ENCODE measurements at places on chromosomes 1 and 21. TPM values are rescaled to one million over a fixed set of nuclear protein-coding genes. Genes with fewer than 3 reads are reported as not detected.
A peak's percentile ranks its signal among the peaks of the same experiment; 100 is the strongest.

GRCh38 chr1:151945725-151946722 is 36.7 kb upstream of the THEM4 start:
- DNase-seq, result peak; percentile 98

- DNase-seq, result no peak
These were observed 42.3 kb downstream of the DUSP10 start for GRCh38 chr1:221699577-221699976.

GRCh38 chr1:220300442-220301121 is 28.3 kb upstream of the RAB3GAP2 start:
- peak; percentile 47 for DNase-seq

PSMG1 gene
- total RNA-seq, result 48.8 TPM

MYOG gene
- not detected for total RNA-seq

GRCh38 chr1:44947063-44947773 is 39.2 kb downstream of the EIF2B3 start:
- no peak for DNase-seq

PAX7 gene
- not detected for total RNA-seq

GPATCH3 gene
- total RNA-seq, result 17.4 TPM

CHI3L2 gene
- not detected for total RNA-seq

PLEKHN1 gene
- total RNA-seq, result 2.4 TPM

- DNase-seq, result no peak
These were observed 34.9 kb downstream of the IGSF21 start for GRCh38 chr1:18142471-18142870.

DNA sequence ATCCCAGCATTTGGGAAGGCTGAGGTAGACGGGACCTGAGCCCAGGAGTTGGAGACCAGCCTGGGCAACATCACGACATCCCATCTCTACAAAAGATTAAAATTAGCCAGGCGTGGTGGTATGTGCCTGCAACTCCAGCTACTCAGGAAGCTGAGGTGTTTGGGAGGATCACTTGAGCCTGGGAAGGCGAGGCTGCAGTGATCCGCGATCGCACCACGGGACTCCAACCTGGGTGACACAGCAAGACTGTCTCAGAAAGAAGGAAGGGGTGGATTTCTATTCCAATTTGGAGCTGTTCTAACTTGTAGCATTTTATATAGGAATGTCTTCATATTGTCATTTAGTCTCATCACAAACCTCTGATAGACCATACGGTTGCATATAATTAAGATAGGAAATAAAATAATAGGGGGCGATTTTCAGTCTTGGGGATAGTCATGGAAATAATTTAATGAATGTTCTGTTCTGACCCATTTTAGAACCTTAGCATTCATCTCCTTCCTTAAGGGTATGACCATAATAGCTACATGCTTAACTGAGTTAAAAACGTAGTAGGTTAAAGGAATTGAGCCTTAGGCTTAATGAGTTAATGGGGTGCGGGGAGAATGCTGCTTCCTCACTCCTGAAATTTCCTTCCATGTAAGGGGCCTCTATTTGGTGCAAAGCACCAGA is 93.1 kb downstream of the ADCY10 start:
- DNase-seq, result no peak

DNA sequence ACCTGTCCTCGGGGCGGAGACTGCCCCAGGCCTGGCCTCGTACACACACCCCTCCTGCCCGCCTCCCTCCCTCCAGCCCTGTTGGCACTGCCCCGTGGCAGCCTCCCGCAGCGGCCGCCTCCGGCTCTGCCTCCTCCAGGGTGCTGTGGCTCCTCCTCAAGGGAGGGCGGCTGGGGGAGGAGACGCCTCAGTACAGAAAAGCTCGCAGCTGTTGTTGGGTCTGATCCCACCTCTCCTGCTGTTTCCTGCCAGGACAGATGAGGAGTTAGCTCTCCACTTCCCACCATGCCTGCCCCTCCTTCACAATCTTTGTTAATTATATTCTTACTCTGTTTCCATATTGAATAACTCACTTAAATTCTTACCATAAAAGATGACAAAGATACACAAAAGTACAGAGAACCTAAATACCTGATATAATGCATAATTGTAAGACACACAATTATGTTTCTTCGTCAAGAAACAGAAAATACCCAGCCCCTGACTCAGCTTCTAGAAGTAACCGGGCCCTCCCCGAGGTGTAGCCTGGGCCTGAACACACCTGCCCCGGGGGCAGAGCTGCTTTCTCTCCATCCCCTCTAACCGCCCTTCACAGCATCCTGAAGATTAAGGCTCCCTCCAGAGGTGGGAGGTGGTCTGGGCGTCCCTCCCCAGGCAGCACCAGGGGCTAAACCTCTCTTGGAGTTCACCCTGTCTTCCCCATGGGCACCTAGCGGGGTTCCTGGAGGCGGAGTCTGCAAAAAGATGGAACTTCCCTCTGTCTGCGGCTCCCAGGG is 30.6 kb upstream of the COL6A1 start:
- DNase-seq, result no peak

IRF6 gene
- total RNA-seq, result 30.2 TPM

SHE gene
- total RNA-seq, result not detected

DNA sequence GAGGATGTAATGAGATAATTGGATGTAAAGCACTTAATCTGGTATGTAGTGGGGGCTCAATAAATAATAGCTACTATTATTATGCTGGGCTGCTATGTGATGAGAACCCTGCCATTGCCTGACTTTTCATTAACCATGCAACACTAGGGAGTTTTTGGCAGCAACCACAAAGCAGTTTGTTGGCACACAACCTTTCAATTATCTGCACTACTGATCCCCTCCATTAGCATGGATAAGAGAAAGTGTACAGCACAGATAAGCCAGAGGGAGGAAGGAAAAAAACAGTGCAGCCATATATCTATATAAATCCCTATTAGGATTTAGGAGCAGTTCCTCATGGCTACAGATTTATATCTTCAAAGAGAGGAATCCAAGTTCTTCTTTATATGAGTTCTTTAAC is 498.5 kb downstream of the NUF2 start:
- no peak for DNase-seq

- DNase-seq, result no peak
These were observed 1571.3 kb upstream of the PRMT6 start for GRCh38 chr1:105485207-105485606.

CLCA1 gene
- total RNA-seq, result not detected

DNA sequence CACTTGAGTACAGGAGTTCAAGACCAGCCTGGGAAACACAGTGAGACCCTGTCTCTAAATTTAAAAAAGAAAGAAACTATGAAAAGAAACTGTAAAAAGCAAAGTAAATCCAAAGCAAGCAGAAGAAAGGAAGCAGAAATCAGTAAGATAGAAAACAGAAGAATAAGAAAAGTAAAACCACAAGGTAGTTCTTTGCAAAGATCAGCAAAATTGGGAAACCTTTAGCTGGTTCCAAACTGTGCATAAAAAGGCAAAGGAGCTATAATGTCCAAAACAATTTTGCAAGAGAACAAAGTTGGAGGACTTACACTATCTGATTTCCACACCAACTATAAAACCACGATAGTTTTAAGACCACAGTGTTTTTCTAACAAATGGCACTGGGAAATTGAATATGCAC is 218.8 kb downstream of the RPS6KC1 start:
- DNase-seq, result no peak

GRCh38 chr1:7526196-7526866 is 244.8 kb upstream of the VAMP3 start:
- DNase-seq, result no peak

- DNase-seq, result peak; percentile 63
These were observed 25.6 kb upstream of the RGS13 start for GRCh38 chr1:192610112-192610889.

SLC5A9 gene
- 2.3 TPM for total RNA-seq

DNA sequence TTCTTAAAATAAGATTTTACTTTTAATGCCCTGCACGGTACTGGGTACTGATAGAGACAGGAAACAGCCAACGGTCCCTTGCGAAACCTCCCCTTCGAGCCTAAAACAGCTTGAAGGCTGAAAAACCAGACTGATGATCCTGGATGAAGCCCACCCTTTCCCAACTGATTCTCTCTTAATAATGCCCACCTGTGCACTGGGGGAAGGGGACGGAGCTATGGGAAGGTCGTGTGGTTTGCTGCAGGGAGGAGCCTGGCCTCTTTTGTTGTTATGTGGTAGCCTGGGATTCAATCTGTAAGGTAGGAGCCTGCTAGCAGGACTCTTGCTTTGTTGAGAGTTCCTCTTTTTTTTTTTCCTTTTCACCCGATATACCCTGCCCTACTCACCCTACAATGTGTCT is 25.6 kb downstream of the SAMSN1 start:
- no peak for DNase-seq

G0S2 gene
- total RNA-seq, result 3.2 TPM
